ENCODE measurements at places on chromosomes 6 and 20. TPM values are rescaled to one million over a fixed set of nuclear protein-coding genes. Genes with fewer than 3 reads are reported as not detected.

TREML1 gene
- total RNA-seq, result not detected

MICB gene
- total RNA-seq, result 5.1 TPM

ZNF184 gene
- total RNA-seq, result 6.4 TPM

PDE10A gene
- total RNA-seq, result 2.7 TPM

CD164 gene
- 398 TPM for total RNA-seq

DZANK1 gene
- total RNA-seq, result 2.2 TPM

WASF1 gene
- 11.9 TPM for total RNA-seq

COL21A1 gene
- total RNA-seq, result 2.2 TPM

PACRG gene
- total RNA-seq, result not detected

KIF25 gene
- total RNA-seq, result not detected

ZNF341 gene
- total RNA-seq, result 2.8 TPM

LAMA2 gene
- total RNA-seq, result 154 TPM

NINL gene
- 4.6 TPM for total RNA-seq

MCM8 gene
- total RNA-seq, result 6.7 TPM

THEMIS gene
- total RNA-seq, result 0.19 TPM

STMND1 gene
- not detected for total RNA-seq

C20orf141 gene
- total RNA-seq, result not detected

SLPI gene
- total RNA-seq, result 52.3 TPM

PRSS16 gene
- not detected for total RNA-seq

HLA-DPB1 gene
- 94.0 TPM for total RNA-seq

MEI4 gene
- not detected for total RNA-seq

All from subcutaneous adipose tissue (tissue), 4 donors.